ENCODE measurements at places on chromosomes 13 and 19.

GRCh38 chr13:21297447-21297846 lies 121.0 kb downstream of the MRPL57 start:
- DNase-seq, result no peak

DNA sequence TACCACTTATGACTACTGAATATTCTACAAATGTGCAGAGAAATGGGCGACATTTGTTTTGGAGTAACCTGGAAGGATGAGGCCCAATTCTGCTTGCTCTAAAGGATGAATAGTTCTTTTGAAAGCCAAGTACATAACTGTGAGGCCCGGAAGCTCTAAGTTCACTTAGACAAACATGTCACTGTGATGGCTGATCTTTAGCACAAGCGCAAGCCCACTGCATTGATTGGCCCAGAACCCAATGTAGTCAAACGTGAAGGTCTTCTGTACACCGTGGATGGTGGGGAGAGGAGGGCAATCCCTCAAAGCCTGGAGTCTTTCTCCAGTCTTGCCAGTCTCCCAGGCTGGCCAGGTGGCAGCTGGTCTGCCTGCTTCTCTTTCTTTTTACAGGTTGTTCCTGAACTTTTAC lies 139.6 kb downstream of the RFC3 start:
- DNase-seq, result no peak

DNA sequence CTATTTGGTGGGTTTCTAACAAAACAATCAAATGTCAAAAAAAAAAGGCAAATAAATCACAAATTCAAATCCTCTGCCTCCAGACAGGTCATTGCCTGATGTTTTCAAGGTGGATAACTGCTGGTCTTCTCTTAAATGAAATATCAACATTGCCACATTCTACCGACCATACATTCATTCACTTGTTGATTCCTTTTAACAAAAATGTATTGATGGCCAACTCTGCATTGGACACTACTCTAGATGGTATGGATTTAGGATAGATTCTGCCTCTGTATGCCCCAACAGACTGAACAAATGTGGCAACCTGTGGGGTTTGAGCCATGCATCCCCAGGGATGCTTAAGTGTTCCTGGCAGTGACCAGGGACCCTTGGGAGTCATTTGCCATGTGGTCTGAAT lies 87.6 kb upstream of the STK24 start:
- DNase-seq, result no peak

GRCh38 chr19:54502518-54503048 lies at the start of gene LAIR2:
Gene LAIR2 (plus strand): TSS chr19:54502831. CDS start chr19:54502919, 88 bp downstream.
- DNase-seq, result no peak
